ENCODE measurements at places on chromosomes 12 and 14. TPM values are rescaled to one million over a fixed set of nuclear protein-coding genes. Genes with fewer than 3 reads are reported as not detected.
A peak's percentile ranks its signal among the peaks of the same experiment; 100 is the strongest.

DNA sequence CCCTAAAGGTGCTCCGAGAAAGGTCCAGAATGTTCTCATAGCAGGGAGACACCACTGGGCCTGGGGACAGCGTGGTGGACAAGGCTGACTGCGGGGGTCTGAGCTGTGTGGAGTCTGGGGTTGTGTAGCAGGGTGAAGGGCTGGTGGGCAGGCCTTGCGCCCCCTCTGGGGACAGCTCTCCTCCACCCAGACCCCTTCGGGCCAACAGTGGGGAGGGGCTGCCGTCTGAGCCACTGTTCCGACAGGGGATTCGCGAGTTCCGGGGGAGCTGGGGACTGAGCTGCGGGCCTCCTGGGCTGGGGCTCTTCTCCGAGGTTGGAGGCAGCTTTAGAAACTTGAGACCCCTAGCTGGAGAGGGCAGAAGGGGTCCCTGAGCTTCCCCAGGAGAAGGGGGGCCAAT is 32.1 kb downstream of the NCKAP5L start:
- DNase-seq: no peak

Gene FAIM2
- 3.0 TPM for total RNA-seq

- peak; percentile 26 for DNase-seq
Measured at GRCh38 chr12:81078469-81079196, 754 bp downstream of the ACSS3 start.

DNA sequence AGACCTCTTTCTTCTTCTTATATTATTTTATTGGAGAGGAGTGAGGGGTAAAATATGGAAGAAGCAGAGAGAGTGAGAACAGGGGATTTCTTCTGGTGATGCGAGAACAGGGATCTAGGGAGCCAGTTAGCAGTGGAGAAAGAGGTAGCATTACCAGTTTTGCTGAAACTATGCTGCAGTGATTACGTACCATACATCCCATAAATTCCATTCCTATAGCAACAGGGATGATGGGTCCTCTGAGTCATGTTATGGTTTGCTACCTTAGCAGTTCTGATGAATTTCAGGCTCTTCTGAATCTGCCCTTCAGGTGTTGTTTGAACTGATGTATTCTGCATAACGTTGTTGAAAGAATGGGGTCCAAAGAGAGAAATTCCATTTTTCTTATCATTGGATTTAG is 625.4 kb upstream of the LRFN5 start:
- no peak for DNase-seq

Gene HHIPL1
- 0.98 TPM for total RNA-seq

Gene FIGNL2
- total RNA-seq: 1.3 TPM

- DNase-seq: no peak
Measured at GRCh38 chr14:87785897-87786296, 207.1 kb downstream of the GALC start.

GRCh38 chr12:75790219-75790618 is 241.4 kb downstream of the PHLDA1 start:
- DNase-seq: no peak

Gene DDN
- 0.11 TPM for total RNA-seq

DNA sequence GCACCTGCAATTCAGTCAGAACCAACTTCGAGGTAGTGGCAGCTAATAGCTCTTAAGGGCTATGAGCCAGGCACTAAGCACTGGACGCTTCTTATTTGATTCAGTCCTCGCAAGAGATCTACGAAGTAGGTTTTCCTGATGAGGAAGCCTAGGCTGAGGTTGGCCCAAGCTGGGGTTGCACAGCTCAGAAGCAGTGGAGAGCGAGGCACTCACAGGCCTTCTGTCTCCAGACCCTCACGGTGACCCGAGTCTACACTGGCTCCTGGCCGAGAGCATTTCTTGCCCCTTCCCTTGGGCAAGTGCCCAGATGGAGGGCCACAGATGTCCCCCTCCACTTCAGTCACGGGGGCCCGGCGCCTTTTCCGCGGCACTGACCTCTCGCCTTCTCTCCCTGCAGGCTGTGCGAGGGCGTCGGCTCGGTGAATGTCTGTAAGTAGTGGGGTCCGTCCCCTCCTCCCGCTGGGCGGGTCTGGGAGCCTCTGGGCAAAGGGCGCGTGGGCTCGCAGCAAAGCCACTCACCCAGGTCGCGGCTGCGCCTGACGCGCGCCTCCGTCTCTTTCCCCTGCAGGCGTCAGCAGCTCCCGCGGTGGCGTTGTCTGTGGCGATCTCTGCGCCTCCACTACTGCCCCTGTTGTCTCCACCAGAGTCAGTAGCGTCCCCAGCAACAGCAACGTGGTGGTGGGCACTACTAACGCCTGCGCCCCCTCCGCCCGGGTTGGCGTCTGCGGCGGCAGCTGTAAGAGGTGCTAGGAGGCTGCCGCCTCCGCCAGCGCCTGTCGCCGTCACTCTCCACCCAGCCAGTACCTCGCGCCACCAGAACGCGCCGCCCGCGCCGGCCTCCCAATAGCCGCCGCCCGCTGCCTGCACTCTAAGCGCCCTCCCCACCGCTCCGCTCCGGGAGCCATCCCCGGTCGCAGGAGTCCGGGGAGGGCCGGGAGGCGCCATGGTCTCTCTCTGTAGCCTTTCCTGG is 13.1 kb downstream of the KRT83 start:
- DNase-seq: peak; percentile 86

GRCh38 chr12:25427337-25428249 is 125.5 kb downstream of the LMNTD1 start:
- no peak for DNase-seq

DNA sequence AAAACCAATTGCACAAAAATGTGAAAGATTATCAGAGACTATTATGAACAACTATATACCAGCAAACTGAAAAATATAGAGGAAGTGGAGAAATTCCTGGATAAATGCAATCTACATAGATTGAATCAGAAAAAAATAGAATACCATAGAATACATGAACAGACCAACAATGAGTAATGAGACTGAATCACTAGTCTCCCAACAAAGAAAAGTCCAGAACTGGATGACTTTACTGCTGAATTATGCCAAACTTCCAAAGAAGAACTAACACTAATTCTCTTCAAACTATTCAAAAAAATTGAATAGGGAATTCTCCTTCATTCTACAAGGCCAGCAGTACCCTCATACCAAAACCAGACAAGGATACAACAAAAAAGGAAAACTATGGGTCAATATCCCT is 60.6 kb downstream of the GUCY2C start:
- no peak for DNase-seq

DNA sequence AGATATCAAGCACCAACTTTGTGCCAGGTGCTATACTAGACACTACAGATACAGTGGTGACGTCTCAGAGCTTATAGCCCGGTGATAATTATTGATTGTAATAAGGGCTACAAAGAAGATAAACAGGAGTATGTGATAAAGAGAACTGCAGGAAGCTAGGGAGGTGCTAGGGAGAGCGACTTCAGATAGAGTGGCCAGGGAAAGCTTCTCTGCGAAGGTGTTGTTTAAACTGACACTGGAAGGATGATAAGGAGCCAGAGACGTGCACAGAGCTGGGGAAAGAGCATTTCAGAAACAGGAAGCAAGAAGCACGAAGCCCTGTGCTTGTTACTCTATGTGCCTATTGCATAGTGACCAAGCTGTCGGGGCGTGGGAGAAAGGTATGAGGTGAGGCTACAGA is 48.1 kb upstream of the OTX2 start:
- no peak for DNase-seq

DNA sequence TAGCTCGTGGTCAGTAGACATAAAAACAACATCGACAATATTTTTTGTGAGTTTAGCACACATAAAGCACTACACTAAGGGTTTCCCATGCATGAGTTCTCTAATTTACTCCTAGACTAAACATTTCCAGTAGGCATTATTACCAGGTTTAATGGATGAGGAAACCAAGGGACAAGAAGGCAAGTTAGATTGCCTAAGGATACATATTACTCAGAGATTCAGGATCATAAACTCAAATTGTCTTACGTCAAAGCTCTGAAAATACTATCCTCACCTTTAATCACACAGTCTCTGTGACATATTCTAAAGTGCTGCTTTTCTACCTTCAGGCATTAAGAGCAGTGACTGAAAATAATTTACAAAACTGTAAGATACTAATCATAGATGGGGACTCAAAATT is 655.3 kb downstream of the SLC16A7 start:
- DNase-seq: no peak

DNA sequence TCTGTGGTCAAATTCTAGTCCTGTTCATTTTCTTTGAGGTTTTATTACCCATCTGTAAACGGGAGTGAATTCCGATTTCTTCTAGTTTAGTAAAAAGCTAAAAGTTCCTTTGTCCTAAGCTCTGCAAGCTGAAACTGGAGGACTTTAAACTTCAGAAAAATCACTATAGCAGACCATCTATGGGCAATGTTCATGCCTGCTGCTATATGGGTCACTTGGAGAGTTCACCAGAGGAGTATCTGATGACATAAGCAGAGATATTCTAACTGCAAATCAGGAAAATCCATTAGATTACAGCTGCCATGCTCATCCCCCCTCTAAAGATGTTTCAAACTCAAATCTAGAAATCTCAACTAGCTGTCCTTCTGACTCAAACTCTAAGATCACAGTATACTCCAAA is 193.0 kb upstream of the RTL1 start:
- no peak for DNase-seq

- DNase-seq: peak; percentile 20
Measured at GRCh38 chr12:68451261-68452077, 119.3 kb upstream of the MDM1 start.

DNA sequence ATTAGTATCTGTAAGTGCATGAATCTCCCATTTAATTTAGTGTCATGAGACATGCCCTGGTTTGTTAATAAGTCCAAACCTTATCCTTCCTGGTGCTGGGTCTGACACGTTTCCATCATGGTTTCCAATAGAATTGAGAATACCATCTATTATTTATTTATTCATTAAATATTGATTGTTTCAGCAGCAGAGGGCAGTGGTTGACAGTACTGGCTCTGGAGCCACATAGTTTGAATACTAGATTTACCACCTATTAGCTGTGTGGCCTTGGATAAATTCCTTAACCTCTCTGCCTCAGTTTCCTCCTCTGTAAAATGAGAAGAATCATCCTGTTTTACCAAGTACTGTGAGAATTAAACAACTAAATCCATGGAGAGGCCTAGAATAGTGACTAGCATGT is 941 bp upstream of the STAB2 start:
- no peak for DNase-seq

DNA sequence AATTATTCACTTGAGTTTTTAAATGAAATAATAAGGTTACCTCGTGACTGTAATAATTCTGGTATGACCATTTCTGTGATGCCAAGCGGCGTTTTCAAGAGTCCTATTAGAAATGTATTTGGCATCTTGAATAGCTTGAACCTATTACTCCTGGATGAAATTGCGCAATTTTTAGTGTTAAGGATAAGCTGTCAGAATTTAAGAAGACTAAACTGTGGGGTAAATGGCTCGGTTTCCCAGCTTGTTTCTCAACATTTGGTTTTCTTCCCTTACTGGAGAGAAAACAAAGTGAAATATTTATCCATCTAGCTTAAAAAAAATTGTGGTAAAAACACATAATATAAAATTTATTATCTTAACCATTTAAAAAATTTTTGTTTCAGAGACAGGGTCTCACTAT is 26.8 kb downstream of the PCNX1 start:
- DNase-seq: no peak

Gene CEP170B
- total RNA-seq: 27.4 TPM

Gene FOXN4
- not detected for total RNA-seq

GRCh38 chr14:66359500-66359899 is 126.7 kb upstream of the CCDC196 start:
- DNase-seq: no peak

DNA sequence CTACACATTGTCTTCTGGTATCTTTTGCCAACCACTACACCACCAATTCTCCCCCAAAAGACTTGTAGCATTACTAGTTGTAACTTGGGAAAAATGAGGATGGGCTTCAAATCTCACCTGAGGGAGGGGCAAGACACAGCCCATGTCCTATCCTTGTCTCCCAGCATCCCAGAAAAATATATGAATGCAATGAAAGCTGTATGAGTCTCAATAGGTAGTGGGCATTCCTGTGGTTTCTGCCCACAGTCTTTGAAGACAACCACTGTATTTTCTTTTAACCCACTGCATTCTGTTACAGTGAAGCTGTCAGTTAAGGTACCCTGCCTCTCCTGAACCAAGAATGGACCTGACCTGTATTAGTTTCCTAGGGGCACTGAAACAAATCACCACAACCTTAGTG is 336.2 kb upstream of the TMPO start:
- no peak for DNase-seq

Gene CCDC38
- total RNA-seq: not detected

DNA sequence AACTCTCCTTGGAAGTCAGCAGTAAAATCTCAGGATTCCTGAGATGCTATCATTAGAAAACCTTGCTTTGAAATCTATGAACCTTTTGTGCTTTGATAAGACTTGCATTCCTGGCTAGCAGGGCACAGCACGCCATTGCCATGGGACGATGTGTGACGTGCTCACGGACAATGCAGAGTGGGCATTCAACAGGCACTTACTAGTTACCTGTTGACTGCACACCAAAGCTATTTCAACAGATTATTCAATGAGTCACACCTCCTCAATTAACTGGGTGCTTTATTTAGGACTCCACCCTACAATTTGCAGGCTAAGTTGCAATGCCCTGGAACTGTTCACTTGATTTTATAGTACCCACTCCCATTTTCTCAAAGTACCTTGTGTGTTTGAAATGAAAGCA is 11.3 kb downstream of the NOS1 start:
- DNase-seq: peak; percentile 69

- no peak for DNase-seq
Measured at GRCh38 chr14:37194698-37195097, 3.0 kb upstream of the MIPOL1 start.

GRCh38 chr14:87732562-87732961 is 260.4 kb downstream of the GALC start:
- no peak for DNase-seq
